ENCODE measurements at places on chromosomes 13 and 19.

GRCh38 chr13:52393572-52394357, 12.2 kb downstream of the THSD1 start:
- DNase-seq = no peak

DNA sequence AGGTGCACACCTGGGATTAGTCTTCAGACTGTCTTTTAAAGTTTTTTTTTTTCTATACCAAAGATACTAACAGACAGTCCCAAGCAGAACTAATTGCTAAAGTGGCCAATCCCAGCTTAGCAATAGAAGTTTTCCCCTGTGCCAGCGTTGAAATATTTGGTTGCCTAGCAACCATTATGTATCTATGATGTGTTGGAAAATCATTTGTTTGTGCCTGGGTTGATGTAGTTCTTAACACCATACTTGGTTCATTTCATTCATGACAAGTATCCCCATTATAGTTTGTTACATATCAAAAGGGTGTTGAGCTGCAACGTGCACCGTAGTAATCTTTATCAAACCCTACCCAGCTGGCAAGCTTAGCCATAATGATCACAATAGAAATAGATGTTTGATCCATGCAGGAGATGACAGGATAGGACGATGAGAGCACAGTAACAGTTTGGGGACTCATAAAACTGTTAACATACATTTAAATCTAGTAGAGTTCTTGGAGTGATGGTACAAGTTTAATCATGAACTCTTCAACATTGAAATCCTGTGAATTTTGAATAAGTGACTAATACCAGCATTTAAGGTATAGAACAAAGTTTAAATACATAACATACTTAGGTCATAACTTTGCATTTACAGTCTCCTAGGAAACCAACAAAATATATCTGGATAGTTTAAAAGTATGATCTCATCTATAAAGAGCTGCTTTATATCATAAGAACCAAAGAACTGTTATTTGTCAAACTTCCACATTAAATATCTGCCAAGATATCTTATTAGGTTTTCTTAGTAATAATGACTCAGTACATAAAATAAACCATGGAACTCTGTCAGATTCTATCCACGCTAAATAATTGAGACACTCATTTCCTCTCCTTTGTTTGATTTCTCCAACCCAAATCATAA, 73.4 kb downstream of the MBNL2 start:
- DNase-seq = no peak

- no peak for DNase-seq
Measured at GRCh38 chr19:34124828-34125227, 47.5 kb upstream of the LSM14A start.

DNA sequence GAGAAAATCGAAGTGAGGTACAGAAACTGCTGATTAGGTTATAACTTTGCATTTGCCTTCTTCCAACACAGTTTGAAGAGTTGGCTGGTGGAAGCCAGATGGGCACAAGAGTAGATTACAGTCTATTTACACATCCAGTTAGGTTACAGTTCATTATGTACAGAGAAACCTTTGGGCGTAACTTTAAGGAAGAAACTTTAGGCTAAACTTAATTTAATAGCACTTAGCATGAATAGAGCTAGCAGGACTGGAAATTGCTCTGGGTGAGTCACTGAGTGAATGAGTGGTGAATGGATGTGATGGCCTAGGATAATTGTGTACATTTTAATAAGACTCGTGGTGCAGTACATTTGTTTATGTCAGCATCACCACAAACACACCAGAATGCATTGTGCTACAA, 62.9 kb upstream of the KLHL1 start:
- no peak for DNase-seq

- DNase-seq = peak; percentile 26
Measured at GRCh38 chr13:113562085-113562749, 22.3 kb upstream of the TFDP1 start.

- no peak for DNase-seq
Measured at GRCh38 chr19:5917431-5918107, 3.5 kb downstream of the CAPS start.

DNA sequence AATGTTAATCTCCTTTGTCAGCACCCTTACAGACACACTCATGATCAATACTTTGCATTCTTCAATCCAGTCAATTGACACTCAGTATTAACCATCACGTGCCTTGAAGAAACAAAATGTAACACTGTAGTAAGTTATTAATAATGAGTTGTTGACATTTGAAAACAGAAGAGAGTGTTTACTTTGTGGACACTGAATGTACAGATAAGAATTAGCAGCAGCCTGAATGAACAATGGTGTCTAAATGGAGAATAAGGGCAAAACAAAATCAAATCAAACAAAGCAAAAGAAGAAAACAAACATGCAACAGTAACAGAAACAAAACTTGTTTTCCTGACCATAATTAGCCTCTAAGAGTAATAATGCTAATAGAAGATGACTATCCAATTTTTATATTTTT, 1191.1 kb upstream of the MIR17HG start:
- DNase-seq = no peak

DNA sequence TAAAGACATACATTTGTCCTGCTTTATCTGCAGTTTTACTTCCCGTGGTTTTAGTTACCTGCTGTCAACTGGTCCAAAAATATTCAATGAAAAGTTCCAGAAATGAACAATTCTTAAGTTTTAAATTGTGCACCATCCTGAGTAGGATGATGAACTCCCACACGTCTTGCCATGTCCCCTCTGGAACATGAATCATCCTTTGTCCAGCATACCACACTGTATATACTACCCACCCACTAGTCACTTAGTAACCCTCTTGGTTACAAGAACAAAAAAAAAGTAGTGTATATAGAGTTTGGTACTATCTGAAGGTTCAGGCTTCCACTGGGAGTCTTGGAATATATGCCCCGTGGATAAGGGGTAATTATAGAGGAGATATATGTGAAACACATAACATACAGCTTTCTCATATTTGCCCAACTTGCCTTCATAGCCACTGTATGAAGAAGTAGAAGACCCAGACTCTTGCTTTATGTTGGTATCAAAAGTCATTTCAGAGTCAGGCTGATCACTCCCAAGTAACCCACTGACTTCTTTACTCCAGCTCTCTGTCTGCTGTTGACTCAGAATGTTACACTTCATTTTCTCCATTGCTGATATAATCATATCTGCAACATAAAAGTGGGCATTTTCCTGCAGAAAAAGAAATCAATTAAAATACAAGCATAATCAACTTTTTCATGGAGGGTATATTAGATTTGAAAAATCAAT, 19.3 kb downstream of the RUBCNL start:
- no peak for DNase-seq

DNA sequence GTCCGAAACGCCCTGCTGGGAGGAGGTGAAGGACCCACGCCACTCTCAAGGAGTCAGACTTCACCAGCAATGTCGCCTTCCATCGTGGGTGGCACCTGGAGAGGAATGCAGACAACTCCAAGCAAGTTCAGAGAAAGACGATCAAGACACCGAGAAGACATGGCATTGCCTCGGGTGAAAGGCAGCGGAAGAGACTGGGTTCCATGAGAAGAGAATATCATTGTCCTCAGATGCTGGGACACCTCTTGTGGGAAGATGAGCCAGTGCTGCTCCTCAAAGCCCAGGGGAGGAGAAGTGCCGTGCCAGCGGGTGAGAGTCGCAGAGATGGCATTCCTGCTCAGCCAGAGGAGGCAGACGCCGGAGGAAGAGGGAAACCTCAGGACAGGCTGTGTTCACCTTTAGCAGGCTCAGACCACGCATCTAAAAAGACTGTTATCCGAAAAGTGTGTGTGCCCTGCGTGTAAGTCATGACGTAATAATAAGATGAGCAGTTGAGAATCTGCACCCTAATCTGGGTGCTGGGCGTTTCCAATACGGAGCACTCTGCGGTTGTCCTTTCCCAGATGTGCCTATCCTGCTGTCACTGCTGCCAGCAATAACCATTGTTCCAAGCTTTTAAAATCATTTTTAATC, 144.6 kb upstream of the SPACA7 start:
- no peak for DNase-seq

DNA sequence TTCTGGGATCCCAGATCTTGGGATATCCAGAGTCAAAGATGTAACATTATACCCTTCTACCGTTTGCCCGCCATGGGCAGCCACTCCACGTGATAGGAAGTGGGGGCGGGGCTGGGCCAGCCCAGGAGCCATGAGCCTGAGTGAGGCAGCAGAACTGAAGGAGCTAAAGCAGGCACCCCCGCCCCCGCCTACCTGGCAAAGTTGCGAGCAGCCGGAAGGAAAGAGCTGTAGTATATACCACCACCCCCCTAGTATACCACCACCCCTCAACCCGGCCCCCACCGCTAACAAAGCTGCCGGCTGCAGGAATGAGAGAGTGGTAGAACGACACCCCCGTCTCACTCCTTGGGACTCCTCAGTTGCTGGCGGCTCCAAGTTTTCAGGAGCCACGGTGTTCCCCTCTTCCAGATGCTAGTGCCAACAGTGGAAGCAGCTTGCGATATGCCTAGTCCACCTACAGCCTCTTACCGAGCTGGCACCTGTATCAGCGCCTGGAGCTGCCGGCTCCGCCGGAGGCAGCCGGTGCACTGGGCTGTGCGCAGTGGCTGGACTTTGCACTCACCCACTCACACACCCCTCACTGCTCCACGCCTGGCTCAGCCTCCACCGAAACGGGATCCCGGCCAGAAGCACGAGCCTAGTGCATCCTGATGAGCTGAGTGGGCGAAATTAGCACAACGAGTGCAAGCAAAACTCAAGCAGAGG, 230.7 kb upstream of the PRR20A start:
- no peak for DNase-seq

GRCh38 chr13:91313103-91313502, 34.4 kb upstream of the MIR17HG start:
- DNase-seq = peak; percentile 3

GRCh38 chr13:99979453-99980200, 2.0 kb upstream of the ZIC2 start:
- no peak for DNase-seq

DNA sequence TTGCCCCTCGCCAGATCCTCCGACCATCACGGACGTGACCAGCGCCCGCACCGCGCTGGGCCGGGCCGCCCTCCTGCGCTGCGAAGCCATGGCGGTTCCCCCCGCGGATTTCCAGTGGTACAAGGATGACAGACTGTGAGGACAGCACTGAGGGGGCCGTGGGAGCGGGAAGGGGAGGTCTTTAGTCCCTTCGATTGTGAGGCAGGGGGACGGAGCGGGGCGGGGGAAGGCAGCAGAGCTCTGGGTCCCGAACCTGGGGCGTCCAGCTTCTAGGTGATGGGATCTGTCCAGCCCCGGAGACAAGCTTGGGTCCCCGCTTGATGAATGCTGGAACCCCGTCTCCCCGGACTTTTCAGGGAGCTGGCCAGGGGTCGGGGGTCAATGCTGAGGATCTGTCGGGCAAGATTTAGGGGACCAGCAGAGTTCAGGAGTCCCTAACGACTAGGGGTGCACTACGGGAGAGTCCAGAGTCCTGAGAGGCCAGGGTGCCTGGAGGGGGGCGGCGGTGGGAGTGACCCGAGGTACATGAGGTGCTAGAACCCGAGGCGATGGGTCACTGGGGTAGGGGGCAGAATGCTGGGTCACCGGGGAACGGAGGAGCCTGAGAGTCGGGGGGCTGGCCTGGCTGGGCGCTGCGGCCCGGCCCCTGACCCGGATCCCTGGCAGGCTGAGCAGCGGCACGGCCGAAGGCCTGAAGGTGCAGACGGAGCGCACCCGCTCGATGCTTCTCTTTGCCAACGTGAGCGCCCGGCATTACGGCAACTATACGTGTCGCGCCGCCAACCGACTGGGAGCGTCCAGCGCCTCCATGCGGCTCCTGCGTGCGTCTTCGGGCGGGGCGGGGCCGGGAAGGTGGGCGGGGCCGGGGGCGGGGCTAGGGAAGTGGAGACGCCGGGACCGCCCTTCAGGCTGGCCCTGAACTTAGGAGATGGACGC, 14.6 kb downstream of the VSIG10L start:
- DNase-seq = peak; percentile 33

- DNase-seq = no peak
Measured at GRCh38 chr19:12833738-12834565, 427 bp downstream of the RTBDN start.

Measured in stimulated activated CD8-positive, alpha-beta memory T cell treated with anti-CD3 and anti-CD28 coated beads, Interleukin-7, amount 100 ng/mL, for 4 hours (primary cell).